ENCODE measurements at places on chromosomes 6 and 20.

DNA sequence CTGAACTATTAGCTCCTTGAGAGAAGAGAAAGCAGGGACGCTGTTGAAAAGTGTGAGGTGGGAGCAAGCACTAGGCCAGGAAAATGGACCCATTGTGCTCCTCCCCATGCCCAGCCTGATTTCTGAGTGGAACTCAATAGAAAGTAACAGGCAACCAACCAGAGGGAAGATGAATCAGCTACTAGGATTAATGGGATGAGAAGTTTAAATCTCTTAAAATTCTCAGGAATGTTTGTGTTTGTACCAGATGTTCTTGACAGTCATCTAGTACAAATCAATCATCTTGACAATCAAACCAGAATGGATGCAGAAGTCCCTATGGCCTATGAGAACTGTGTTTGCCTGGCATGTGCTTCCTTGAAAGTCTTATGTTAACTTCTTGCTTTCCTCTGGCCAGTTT, 48.9 kb downstream of the HDDC2 start:
- DNase-seq: no peak

GRCh38 chr6:77015350-77015749, 447.9 kb downstream of the HTR1B start:
- no peak for DNase-seq

GRCh38 chr6:129138739-129139405, 255.9 kb downstream of the LAMA2 start:
- no peak for DNase-seq

- no peak for DNase-seq
Observed at GRCh38 chr6:129050086-129050485, 167.1 kb downstream of the LAMA2 start.

GRCh38 chr6:168658059-168658458, 217.1 kb downstream of the SMOC2 start:
- no peak for DNase-seq

DNA sequence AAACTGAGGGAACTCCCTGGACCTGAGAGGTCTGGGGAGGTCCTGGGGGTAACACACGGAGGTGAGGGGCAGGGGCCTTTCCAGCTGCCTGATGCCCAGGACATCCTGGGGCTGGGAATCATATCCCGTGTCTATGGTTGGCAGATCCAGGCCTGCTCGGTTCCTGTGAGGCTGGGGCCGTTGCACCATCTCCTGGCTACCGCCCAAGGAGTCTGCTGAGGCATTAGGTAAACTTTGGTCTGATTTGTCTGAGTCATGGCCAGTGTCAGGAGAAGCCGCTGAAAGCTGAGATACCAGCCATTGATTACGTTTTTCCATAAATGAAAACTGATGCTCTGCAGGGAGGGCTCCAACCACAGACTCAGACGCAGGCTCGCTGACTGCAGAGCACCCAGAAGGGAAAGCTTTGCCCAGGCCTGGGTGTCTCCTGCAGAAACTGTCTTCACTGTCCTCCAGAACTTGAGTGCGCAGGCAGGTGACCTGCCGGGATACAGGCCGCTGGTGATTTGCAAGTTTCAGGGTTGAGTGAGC, 14.2 kb downstream of the TRAF3IP2 start:
- peak; percentile 89 for DNase-seq

- DNase-seq: no peak
Observed at GRCh38 chr20:40686893-40687292, 2.1 kb downstream of the MAFB start.

- DNase-seq: no peak
Observed at GRCh38 chr6:111047244-111047643, 40.1 kb upstream of the SLC16A10 start.

DNA sequence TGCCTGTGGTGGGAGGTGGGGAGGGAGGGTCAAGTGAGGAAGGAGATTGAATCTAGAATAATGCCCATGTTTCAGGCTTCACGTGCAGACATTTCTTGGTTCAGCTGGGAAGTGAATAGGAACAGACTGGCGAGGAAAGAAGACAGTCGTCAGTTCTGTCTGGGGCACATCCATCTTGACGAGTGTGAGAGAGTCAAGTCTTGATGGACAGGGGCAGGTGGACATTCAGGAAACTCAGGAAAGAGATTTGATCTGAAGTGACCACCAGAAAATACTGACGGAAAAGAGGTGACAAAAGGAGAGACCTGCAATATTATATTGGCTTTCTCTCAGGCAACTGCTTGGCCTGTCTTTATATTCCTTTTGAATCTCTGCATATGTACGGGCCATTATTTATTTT, 68.6 kb downstream of the ESR1 start:
- no peak for DNase-seq

DNA sequence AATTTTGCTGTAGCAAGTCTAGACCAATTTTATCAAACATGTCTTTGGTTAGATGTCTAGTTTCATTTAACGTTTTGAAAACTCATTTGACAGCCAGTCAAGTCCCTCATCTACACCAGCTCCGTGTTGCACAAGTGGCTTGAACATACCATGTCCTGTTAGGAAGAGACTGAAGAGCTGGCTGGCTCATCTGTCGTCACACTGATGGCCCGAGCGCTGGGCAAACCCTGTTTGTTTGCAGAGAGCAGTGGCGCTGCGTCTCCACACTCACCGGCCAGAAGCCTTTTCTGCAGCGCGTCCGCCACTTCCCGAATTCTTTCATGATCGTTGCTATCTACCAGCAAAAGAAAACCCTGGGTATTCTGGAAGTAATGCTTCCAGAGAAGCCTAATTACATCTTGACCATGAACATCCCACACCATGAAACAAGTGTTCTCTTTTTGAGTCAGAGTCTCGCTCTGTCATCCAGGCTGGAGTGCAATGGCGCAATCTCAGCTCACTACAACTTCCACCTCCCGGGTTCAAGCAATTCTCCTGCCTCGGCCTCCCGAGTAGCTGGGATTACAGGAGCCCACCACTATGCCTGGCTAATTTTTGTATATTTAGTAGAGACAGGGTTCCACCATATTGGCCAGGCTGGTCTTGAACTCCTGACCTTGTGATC, 10.7 kb upstream of the TCFL5 start:
- no peak for DNase-seq

- DNase-seq: no peak
Observed at GRCh38 chr6:119350202-119350951, 816 bp upstream of the MAN1A1 start.

DNA sequence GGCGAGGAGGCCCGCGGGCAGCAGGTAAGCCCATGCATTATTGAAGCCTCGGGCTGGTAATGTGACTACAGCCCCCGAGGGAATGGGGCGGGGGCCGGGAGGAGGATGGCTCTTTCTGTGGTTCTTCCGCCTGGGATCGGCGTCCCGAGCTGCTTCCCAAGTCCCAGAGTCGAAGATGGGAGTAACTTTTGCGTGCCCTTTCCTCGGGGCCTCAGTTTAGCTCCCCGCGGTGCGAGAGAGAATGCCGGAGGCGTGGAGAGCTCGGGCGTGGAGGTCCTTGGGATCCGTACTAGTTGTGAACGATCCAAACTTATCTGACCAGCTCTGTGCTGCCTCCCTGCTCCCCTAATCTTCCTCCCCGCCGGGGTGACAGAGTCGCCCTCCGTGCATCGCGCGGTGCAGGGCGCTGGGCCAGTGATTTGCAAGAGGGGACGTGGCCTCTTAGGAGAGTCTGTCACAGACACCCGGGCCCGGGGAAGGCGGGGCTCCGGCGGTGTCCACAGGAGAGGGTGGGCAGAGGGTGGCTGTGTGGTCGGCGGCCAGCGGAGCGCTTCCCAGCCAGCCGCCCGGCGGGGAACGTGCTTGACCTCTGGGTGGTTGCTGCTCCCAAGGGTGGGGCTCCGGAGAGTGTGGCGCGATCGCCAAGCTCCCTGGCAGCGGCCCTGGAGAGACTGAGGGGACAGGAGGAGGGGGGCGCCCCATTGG, 815 bp downstream of the UTRN start:
- peak; percentile 85 for DNase-seq

GRCh38 chr20:48398506-48399449, 429.0 kb downstream of the PREX1 start:
- no peak for DNase-seq

DNA sequence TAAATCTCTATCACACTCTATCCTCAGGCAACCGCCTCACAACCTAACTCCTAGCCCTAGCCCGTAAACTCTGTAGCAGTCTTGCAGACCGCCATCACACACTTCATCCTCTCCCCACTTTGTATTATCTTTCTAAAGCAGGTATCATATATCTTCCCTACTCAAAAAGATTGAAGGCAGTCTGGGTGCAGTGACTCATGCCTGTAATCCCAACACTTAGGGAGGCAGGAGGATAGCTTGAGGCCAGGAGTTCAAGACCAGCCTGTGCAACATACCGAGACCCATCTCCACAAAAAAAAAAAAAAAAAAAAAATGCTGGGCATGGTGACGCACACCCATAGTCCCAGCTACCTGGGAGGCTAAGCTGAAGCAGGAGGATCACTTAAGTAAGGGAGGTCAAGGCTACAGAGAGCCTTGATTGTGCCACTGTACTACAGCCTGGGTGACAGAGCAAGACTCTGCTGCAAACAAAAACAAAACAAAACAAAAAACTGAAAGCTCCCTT, 22.9 kb downstream of the RANBP9 start:
- no peak for DNase-seq

DNA sequence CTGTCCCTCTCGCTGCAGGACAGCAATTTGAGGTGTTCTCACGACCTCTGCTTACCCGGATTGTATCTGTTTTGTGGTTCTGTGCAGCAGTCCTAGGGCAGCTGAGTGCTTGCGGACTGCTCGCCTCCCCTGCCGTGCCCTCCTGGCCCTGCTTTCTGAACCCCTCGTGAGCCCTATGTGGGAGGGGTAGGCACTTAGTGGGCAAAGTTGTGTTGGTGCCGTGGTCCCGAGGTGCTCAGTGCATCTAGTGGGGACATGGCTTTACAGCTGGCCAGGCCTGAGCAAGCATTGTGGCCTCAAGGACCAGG, 5.2 kb downstream of the TMEM181 start:
- no peak for DNase-seq

- DNase-seq: no peak
Observed at GRCh38 chr20:39282619-39283092, 320.5 kb downstream of the DHX35 start.

- no peak for DNase-seq
Observed at GRCh38 chr6:55964136-55964535, 88.7 kb upstream of the BMP5 start.

GRCh38 chr6:102670735-102671134, 1277.2 kb downstream of the GRIK2 start:
- no peak for DNase-seq

DNA sequence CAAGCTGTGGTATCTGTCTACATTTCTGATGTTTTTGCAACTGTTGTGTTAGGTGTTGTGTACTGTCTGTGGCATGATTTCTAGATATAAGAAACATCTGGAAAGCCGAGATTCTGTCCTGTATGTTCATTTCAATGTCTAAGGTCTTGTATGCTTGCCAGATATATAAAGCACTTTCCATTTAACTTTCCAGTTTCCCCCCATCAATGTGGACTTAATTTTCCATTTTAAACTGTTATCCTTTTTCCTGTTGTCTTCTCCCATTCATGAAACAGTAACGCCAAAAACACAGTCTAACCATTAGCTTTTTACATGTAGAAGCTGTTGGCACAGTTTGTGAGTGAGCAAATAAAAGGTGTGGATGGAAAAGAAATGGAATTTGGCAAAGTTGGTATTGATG, 181.6 kb downstream of the FARS2 start:
- no peak for DNase-seq

GRCh38 chr6:128515550-128516513, 4.6 kb downstream of the PTPRK start:
- no peak for DNase-seq

GRCh38 chr20:37379967-37380828, 34.3 kb downstream of the SRC start:
- peak; percentile 21 for DNase-seq

GRCh38 chr20:46111028-46111835, 6.9 kb upstream of the CD40 start:
- DNase-seq: no peak

- no peak for DNase-seq
Observed at GRCh38 chr6:43845646-43846045, 75.6 kb downstream of the VEGFA start.

- no peak for DNase-seq
Observed at GRCh38 chr6:105978974-105979373, 107.2 kb upstream of the PRDM1 start.

- DNase-seq: no peak
Observed at GRCh38 chr6:150761771-150762170, 103.7 kb upstream of the MTHFD1L start.

- no peak for DNase-seq
Observed at GRCh38 chr6:12331951-12332749, 42.0 kb downstream of the EDN1 start.

- no peak for DNase-seq
Observed at GRCh38 chr20:61253640-61254511, 1.8 kb downstream of the CDH4 start.

DNA sequence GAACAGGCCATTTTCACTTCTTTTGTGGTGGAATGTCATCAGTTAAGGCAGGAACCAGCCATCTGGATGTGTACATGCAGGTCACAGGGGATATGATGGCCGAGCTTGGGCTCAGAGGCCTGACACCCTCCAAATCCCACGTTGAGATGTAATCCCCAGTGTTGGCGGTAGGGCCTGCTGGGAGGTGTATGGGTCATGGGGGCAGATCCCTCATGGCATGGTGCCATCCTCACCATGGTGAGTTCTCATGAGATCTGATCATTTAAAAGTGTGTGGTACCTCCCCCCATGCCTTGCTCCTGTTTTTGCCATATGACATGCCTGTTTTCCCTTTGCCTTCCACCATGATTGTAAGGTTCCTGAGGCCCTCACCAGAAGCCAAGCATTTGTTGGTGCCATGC, 26.8 kb downstream of the WDR27 start:
- DNase-seq: no peak

DNA sequence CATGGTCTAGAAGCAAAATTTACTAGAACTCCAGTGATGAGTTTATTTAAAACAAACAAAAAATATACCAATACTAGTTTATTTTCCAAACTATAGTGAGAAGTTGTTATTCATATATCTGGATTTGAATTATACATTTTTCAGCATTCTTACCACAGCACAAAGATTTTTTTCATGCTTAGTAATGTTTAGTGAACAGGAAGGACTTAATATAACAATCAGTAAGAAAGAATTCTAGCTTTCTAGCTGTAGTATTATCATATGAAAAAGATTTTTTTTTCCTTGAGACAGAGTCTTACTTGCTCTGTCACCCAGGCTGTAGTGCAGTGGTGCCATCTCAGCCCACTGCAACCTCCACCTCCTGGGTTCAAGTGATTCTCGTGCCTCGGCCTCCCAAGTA, 13.8 kb downstream of the MARCKS start:
- DNase-seq: no peak

- DNase-seq: no peak
Observed at GRCh38 chr20:63327231-63327745, 33.9 kb downstream of the CHRNA4 start.

- no peak for DNase-seq
Observed at GRCh38 chr6:16140607-16141006, 11.7 kb downstream of the MYLIP start.

GRCh38 chr20:11200423-11200822, 526.6 kb upstream of the JAG1 start:
- DNase-seq: no peak

- DNase-seq: no peak
Observed at GRCh38 chr6:25727028-25727427, 27.5 kb upstream of the SLC17A4 start.
